ENCODE measurements at places on chromosomes 16 and 17.
A peak's percentile ranks its signal among the peaks of the same experiment; 100 is the strongest.

DNA sequence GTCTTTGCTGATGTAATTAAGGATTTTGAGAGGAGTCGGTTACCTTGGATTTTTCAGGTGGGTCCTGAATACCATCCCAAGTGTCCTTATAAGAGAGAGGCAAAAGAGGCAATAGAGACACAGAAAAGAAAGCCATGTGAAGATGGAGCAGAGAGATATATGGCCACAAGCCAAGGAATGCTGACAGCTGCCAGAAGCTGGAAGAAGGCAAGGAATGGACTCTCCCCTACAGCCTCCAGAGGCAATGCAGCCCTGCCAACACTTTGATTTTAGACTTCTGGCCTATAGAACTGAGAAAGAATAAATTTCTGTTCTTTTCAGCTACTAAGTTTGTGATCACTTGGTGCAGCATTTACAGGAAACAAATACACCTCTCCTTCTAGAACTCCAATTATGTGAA, 8.2 kb upstream of the RNFT1 start:
- DNase-seq = no peak

DNA sequence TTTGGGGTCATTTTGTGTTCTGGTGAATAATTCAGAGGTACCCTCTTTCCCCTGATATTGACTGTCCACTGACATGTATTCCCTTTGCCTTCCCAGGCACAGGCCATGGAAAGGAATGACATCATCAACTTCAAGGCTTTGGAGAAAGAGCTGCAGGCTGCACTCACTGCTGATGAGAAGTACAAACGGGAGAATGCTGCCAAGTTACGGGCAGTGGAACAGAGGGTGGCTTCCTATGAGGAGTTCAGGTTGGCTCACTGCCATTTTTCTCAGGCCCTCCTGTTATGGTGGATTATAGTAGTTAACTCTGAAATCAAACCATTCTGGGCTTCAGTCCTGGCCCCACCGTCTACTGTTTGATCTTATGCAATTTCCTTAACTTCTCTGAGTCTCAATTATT, 1.6 kb upstream of the EFTUD2 start:
- no peak for DNase-seq

GRCh38 chr16:86618431-86619238, 40.3 kb downstream of the FOXL1 start:
- DNase-seq = no peak

DNA sequence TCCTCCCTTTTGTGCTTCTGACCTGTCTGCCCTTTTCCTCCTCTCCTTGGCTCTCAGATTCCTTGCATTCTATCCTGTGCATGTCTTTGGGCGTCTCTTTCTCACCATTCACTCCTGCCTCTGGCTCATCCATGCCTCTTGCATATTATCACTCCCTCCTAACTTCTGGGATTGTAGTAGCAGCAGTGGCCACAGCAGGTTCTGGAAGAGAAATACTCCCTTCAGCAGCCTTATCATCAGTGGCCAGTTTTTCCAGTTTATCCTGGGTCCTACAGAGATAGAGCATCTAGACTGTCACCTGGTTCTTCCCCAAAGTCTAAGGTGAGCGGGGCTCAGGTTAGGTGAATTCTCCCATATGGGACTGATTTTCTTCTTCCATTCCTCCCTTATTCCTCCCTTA, 354.0 kb upstream of the CCL2 start:
- no peak for DNase-seq

- peak; percentile 21 for DNase-seq
These were observed 58.9 kb downstream of the CYTH1 start for GRCh38 chr17:78723001-78723796.

DNA sequence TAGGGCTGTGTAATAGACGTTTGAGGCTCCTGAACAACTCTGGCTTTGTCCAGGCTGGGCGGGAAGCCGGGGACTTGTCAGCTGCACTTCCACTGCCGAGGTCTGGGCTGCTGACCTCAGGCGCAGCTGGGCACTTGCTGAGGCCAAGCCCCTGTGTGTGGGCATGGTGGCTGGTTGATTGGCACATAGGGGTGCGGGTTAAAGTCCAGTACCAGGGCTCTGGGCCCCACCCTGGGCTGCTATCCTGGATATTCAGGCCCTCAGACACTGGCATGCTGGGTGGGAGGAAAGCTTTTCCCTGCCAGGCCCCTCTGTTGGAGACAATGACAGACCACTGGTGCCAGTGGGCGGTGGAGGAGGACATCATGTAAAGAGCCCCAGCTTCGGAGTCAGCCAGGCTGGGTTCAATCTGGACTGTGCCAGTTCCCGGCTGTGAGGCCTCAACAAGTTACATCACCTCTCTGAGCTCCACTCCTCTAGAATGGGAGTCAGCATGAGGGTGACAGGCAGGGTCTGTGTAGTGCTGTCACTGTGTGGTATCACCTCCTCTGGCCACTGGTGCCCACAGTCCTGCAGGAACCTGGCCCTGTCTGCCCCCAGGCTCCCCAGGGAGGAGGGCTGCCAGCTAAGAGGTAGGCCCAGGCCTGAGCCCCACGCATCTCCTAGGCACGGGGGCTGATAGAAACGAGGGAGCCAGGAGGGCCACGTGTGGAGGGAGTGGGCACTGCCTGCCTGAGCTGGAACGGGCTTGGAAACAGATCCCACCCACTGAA, 42.5 kb downstream of the PSME3IP1 start:
- DNase-seq = no peak

DNA sequence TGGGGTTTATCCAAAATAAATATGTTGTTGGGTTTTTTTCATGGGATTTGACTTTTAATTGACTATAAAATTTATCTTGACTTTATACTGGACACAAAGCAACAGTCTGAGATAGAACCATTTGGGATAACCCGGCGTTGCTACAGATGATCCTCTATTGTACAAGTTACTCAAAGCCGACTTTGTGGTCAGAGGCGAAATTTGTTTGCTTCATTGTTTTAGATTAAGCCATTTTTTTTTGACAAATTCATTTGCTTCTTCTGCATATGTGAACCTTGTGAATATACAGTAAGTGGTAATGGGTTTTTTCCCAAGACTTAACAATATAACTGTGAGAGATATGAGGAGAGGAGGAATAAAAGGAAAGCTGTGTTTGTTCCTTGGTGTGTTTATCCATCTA, 11.8 kb downstream of the MYO1D start:
- no peak for DNase-seq

DNA sequence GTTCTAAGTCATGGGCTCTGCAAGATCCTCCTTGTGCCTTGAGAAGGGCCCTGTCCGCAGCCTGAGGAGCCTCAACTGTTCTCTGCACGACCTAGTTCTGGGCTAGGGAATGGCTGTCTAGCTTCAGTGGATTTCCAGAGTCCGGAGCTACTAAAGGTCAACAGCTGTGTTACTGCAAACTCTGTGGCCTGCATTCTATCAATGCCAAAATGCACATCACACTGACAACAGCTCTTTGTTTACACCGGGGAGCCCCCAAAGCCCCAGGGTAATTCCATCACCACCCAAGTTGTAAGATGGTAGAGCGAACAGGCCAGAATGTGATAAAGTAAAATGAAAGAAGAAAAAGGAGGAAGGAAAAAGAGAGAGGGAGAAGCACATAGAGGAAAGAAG, 610.2 kb downstream of the MAF start:
- DNase-seq = no peak

DNA sequence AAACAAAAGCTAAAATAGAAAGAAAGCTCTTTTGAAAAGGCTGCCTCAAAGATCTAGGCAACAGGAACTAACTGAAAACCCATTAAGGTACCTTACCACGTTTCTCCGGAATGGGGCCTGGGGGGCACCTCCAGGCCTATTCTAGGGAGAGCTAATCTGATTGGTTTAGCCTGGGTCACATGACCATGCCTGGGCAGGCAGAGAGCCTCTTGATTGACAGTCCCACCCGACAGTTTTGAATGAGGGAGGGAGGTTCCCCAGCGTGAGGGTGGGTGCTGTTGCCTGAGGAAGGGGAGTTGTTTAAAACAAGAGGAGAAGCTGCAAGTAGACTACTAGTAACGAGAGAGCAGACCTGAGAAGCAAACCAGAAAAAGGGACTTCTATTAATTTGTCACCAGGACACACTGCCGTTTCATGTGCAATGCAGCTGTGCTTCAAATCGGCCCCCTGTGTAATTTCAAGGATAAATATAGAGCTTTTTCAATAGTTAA, 143.4 kb upstream of the HS3ST2 start:
- DNase-seq = no peak

DNA sequence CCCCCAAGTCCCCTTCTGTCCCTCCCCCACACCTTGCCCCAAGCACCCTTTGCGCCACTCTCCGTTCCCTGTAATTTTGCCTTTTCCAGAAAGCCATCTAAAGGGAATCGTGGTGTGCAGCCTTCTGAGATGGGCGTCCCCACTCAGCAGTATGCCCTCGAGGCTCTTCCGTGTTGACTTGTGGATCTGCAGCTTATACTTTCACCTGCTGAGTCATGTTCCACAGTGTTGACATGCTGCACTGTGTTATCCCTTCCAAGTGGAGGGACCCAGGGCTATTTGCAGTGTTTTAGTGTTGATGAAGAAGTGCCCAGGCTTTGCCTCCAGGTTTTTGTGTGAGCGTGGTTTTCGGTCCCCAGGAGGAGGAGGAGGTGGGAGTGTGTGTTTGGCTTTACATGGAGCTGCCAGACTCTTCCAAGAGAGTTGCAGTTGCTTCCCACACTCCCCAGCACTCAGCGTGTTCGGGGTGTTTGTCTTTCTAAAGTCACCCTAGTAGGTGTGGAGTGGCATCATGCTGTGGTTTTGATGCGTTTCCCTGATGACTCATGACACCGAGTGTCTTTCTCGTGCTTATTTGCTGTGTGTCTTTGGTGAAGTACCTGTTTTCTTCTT, 32.1 kb upstream of the JPT2 start:
- no peak for DNase-seq

- DNase-seq = no peak
These were observed 62.9 kb upstream of the ATF7IP2 start for GRCh38 chr16:10322723-10323527.

- peak; percentile 11 for DNase-seq
These were observed 13.6 kb downstream of the CDC42EP4 start for GRCh38 chr17:73297934-73298861.

- no peak for DNase-seq
These were observed 1.4 kb downstream of the TBC1D24 start for GRCh38 chr16:2476345-2476720.

DNA sequence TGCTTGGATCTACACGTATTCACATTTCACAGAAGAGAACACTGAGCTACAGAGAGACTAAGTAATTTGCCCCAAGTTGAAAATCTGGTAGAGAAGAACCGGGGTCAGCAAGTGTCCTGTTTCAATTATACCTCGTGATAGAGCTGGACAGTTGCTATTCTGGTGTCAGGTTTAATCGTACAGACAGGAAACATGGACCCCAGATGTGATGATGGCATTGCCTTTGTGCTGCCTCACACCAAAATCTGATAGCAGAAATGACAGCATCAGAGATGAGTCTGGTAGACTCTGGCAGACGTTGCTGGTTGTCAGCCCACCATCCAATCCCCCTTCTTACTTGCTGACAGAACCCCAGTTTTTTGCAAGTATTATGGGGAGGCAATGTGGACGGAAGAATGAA, 112.1 kb upstream of the FOXF1 start:
- no peak for DNase-seq
